GM10248 (cell line): ENCODE measurements at places on chromosomes 12 and 14.

DNA sequence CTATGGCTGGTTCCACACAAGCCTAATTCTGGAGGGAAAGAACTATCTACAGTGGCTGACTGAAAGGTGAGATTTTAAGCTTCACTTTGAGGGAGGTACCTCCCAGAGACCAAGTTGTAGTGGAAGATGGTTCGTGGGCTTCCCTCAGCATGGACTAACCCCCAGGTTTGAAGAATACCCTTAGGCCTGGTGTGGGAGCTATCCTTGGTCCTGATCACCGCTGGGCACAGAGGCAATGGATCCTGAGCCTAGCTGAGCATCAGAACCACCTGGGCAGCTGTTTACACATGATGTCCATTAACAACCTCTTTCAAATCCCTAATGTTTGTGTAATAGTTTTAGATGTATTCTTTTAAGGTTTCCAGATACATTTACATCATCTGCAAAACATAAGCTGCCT lies 10.3 kb downstream of the DAO start:
- no peak for DNase-seq

GRCh38 chr12:99170037-99170436 lies 477.5 kb upstream of the GARIN6 start:
- DNase-seq = no peak

GRCh38 chr14:64296561-64296960 lies 2.4 kb upstream of the ESR2 start:
- DNase-seq = no peak

DNA sequence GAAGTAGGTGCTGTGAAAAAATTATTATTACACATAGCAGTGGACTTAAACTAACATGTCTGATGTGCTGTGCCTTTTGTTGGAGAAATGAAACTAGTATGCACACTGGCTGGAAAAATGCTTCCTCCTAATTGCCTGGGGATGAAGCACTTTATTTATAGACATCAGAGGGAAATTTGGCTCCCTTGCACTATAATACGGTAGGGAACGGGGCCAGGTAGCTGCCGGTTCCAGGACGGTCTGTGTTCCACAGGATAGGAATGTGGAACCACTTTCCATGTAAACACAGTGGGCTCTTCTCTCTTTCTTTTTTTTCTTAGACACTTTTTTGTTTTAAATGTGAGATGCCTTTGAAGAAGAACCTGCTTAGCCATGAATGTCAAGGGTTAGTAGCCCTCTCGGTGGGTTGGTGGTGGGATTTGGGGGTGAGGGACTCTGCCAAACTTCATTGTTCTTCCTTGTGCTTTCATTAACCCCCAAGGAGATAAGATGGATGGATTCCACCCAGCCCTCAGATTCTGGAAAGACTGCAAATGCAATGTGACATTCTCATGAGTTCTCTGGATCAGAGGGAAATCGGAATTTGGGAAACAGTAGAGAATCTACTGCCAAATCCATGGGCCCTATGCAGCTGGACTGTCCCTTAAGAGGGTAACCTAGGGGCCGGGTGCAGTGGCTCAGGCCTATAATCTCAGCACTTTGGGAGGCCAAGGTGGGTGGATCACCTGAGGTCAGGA lies 58.0 kb upstream of the GSC start:
- DNase-seq = no peak

- no peak for DNase-seq
These were observed 35.2 kb downstream of the SLC8B1 start for GRCh38 chr12:113299619-113300237.

- no peak for DNase-seq
These were observed 101.0 kb downstream of the DERA start for GRCh38 chr12:16012117-16012516.

GRCh38 chr12:32043928-32044549 lies 62.6 kb upstream of the BICD1 start:
- no peak for DNase-seq

- no peak for DNase-seq
These were observed 3.7 kb downstream of the ASB2 start for GRCh38 chr14:93972618-93973205.

DNA sequence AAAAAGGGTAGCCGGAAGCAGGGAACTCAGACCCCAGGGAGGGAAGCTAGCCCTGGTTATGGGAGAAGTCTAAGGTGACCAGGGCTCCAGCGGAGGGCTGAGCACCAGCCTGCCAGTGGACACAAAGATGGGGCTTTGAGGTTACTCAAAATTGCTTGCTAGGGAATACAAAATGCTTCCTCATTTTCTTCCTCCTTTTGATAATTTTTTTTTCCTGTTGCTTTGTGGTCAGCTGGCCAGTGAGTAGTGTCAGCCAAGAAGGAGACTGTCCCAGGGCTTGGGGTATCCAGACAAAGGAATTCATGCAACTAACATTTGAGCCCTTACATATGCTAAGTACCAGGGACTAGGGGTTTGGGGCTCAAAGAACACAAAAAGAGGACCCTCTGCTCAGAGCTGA lies 206.2 kb downstream of the PPM1H start:
- no peak for DNase-seq

- DNase-seq = no peak
These were observed 82.3 kb downstream of the KCNMB4 start for GRCh38 chr12:70448371-70448770.

DNA sequence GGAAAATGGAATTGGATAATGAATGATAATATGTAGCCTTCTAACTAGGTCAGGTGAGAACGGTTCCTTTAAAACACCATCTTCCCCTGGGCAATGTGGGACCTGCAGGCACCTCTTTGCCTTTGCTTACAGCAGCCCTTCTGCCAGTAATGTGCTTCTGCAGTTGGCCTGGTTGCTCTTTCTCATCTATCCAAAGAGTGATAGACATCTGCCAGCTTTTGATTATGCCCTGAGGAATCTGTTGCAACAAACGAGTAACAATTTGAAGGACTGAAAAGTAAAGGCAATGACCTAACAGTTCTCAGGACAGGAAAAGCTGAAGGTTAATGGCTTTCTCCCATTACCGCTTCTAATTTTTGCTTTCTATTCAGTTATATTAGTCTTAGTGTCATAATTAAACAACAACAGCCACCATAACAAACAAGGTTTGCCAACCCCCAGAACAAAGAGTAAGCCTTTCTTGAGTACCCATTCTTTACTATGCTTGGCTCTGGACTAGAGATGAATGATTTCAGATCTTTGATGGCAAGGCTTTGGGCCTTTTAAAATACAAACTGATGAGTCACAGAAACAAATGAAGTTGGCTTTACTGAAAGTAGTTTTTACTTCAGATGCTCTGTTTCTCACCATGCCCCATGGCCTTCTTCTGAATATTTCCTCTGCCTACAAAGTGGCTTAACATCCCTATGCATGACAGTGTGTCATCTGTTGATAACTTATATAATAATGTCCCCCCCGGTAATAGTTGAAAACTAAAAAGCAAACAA lies 76.1 kb upstream of the KRR1 start:
- no peak for DNase-seq

DNA sequence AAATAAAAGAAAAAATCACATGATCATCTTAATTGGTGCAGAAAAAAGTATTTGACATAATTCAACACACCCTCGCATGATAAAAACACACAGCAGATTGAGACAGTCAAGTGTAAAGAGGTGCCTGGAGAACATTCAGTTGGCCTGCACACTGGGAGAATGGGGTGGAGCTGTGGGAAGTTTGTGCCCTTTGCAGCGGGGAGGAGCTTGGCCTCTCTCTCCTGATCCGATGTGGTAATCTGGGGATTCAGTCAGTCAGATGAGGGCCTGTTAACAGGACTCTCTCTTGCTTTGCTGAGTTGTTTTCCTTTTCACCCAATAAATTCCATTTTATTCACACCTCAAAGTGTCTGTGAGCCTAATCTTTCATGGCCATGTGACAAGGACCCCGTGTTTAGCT lies 5.9 kb downstream of the SERPINA6 start:
- no peak for DNase-seq

DNA sequence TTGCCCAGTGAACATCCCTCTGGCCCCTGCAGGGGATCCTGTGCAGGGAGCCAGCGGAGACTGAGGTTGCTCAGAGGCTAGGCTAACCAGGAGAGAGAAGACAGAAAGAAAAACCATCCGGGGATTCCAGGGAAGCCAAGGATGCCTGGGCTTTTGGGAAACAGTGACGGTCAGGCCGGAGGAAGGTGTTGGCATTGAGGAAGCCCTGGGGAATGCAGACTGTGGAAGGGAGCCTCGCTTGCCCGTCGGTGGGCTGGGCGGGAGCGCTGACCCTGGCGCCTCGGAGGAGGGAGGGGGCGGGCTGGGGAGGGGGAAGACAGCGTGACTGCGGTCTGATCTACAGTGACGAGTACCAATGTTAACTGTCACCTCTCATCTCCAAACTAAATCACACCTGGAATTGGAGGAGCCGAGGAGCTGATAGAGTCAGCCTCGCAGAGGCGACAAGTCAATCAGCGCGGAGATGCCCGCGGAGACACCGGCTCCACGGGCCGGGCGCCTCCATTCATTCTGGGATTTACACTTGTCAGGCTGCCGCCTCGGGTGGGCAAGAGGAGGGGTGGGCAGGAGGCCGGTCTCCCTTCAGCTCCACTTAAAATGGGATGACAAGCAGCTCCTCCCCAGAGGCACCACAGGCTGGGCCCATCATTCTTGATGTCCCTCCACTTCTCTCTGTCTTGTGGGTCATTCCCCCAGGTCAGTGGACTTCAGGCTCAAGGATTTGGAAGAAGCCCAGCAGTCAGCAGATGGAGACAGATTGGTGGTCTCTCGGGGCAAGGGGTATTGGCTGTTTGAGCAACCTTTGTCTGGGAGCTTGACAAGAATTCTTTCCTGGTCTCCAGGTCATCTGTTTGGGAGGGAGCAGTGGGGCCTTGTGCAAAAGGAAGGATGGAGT lies 20.4 kb upstream of the GPATCH2L start:
- DNase-seq = no peak

- no peak for DNase-seq
These were observed 19.8 kb upstream of the OVCH1 start for GRCh38 chr12:29517264-29517663.

GRCh38 chr14:66359500-66359899 lies 126.7 kb upstream of the CCDC196 start:
- DNase-seq = peak; percentile 40

GRCh38 chr12:78878459-78878858 lies 13.9 kb downstream of the SYT1 start:
- DNase-seq = no peak

DNA sequence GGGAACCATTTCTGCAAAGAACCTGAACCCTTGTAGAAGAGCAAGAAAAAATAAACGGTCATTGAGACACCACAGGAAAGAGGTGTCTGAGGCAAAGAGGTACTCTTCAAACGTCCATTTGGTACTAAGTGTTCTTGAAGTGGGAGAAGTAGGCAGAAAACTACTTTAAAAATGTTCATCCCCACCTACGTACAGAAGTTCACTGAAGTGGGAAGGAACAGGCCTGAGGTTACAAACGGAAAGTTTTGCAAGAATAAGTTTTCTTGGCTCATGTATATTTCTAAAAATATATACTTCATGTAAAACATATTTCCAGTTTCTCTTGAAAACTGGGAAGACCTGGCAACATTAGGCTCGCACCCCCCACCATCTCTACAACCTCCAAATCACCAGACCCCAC lies 61.2 kb downstream of the STXBP6 start:
- DNase-seq = no peak

GRCh38 chr12:83408851-83409250 lies 722.1 kb downstream of the TMTC2 start:
- no peak for DNase-seq

- DNase-seq = no peak
These were observed 12.0 kb upstream of the PTPRQ start for GRCh38 chr12:80432061-80432460.

DNA sequence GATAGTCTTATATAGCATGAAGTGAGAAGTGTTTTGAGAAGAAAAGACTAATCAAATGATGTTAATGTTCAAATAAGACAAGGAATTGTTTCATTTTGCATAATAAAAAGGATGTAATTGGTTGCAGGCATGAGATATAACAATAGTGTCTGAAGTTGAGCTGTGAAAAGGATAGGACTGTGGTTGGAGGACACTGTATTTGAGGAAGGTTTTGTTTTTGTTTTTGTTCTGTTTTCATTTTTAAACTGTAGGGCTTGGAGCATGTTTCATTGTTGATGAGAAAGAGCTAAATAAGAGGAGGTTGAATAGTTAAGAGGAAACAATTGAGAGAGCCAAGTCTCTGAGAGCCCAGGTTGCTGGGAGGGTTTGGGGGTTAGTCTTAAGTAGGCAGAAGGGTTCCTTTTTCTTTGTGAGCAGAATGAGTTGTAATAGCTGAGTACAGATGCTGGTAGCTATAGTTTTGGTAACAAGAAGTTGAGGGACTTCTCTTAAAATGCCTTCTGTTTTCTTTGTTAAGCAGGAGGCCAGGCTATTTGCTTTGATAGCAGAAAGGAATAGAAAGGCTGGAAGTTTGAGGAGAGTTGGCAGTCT lies 58.4 kb downstream of the CCDC91 start:
- no peak for DNase-seq

DNA sequence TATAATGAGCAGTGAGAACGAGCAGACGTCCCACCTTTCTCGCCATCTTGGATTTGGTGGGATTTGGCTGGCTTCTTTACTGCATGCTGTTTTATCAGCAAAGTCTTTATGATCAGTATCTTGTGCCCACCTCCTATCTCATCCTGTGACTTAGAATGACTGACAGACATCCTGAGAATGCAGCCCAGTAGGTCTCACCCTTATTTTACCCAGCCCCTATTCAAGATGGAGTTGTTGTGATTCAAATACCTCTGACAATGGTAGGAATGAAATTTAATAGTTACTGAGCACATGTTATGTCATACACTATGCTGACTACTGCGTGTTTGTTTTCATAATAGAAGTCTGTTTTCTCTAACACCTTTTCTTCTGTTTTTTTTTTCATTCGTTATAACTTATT lies 1.9 kb downstream of the TMTC3 start:
- no peak for DNase-seq

DNA sequence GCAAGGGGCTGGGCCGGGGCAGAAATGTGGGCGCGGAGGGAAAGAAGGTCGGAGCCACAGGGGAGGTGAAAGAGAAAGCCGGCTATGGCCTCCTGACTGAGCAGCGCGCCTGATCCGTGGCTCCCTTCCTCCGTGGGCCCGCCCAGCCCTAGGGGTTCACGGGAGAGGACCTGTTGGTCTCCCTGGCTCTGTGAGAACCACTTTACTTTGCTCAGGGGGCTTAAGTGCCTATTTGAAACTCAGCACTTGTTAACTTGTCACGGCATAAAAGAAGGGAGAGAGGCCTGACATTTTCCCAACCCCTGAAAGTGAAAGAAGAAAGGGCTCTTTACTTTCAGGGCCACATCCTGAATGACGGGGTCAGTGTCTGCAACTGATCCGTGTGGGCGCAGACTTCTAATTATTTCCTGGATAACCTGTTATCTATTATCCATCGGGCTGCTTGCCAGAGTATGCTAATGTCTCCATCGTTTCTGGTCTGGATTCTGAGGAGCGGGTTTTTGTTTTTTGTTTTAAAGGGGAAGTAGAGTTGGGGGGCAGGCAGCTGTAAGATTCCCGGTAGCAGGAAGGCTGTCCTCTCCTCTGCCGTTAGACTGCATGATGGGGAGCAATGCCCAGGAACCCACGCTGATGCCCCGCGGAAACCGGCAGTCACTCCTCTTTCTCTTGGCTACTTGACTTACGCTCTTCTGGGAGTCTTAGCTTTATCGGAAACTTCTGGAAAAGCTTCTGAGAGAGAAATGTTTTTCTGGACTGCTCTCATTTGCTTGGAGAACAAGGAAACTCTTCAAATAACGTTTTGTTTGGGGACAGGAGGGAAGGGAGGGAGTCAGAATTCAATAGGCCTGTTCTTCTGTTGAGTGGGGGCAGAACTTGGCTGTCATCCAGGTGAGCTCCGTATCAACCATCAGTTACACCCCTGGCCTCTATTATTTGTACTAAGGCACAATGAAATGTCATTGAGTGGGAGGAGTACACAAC lies 127.7 kb upstream of the MAX start:
- peak; percentile 41 for DNase-seq
